ENCODE measurements at places on chromosomes 2 and 18. TPM values are rescaled to one million over a fixed set of nuclear protein-coding genes. Genes with fewer than 3 reads are reported as not detected.

IL1R2 gene
- total RNA-seq, result not detected

HOXD3 gene
- total RNA-seq, result not detected

GRB14 gene
- 0.83 TPM for total RNA-seq

METTL4 gene
- total RNA-seq, result 15.4 TPM

ZNF385B gene
- total RNA-seq, result not detected

ALPG gene
- 2.4 TPM for total RNA-seq

IL36B gene
- not detected for total RNA-seq

NEU2 gene
- total RNA-seq, result not detected

IMP4 gene
- 48.3 TPM for total RNA-seq

FIGN gene
- total RNA-seq, result 12.4 TPM

SOX11 gene
- total RNA-seq, result 576 TPM

KCMF1 gene
- total RNA-seq, result 46.8 TPM

HTR2B gene
- not detected for total RNA-seq

HOXD1 gene
- not detected for total RNA-seq

GKN2 gene
- total RNA-seq, result not detected

TDRD15 gene
- not detected for total RNA-seq

- no peak for DNase-seq
Measured at GRCh38 chr2:240644171-240644651, 18.9 kb downstream of the GPR35 start.

GRCh38 chr2:112255875-112256274 lies 1.0 kb upstream of the ZC3H8 start:
- DNase-seq, result no peak

DNA sequence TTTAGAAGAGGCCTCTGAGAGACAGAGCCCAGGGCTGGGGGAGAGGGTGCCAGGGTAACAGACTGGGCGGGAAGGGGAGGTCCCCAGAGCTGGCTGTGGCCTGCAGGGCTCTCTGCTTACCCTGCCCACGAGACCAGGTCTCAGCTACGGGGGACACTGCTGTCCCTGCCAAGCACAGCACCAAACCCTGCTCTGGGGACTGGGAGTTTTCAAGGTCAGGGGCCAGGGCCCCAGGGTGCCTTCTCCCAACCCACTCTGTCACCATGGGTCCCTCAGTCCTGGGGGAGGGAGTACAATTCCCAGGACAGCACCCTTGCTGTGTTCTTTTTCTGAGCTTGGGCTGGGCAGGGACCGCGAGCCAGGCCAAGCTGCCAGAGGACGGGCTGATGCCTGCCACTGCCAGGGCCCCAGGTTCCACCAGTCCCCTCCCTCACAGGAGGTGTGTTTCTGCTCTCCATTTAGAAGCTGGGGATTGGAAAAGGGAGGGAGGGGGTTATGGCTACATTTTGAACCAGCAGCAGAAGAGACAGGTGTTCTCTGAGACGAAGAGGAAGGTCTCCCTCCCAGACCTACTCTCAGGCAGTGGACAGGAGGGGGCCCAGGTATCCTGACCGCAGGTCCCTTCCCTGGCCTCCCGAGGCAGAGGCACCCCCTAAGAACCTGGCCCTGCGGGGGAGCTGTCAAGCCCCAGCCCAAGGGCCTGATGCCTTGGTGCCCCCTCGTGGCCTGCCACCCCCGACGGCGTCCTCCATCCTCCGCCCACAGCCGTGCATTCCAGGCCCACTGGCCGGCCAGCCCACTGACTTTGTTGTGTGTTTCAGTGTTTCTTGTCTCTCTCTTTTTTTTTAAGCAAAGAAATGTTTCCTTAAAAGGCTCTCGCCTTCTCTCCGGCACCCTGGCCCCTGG lies 80.4 kb downstream of the TNS1 start:
- DNase-seq, result no peak

- peak; percentile 85 for DNase-seq
Measured at GRCh38 chr2:100984892-100985307, 17.2 kb upstream of the RPL31 start.

- DNase-seq, result no peak
Measured at GRCh38 chr18:25661831-25662230, 309.9 kb upstream of the ZNF521 start.

GRCh38 chr2:128489526-128490273 lies 171.0 kb upstream of the HS6ST1 start:
- DNase-seq, result no peak

DNA sequence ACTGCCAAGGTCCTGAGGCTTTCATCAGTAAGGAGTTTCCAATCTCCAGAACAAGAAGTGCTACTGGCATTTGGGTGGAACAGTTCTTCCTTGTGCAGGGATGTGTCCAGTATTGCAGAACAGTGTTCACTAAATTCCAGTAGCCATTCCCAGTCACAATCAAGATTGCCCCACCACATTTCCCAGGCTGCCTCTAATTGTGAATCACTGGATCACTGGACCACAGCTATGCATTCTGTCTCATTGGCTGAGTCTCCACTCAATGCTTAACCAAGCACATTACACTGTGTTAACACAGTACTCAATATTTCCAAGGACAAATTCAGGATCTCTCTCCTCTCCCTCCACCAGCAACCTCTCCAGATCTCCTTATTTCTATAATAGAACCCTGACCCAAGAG lies 160.2 kb upstream of the CCDC150 start:
- DNase-seq, result no peak

- no peak for DNase-seq
Measured at GRCh38 chr2:96501886-96502810, 3.0 kb downstream of the NEURL3 start.

DNA sequence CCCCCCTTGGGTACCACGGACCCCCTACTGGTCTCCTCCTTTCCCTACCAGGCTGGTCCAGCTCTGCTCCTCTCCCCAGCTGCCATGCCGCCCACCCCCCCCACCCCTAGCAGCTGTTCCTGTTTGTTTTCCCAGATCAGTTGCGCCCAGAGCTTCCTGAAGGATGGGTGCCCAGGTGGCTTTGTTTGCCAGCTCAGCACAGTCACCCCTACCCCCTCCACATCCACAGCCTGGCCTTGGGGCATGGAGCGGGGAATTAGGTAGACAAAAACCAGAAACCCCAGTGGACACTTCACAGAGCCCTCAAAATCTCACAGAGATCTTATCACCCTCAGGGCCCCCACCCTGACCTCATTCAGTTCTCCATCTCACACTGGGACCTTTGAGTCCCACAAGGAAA lies 3.7 kb upstream of the CRYBA2 start:
- no peak for DNase-seq

- DNase-seq, result no peak
Measured at GRCh38 chr18:30280861-30281470, 761.6 kb downstream of the DSC3 start.

- no peak for DNase-seq
Measured at GRCh38 chr2:86021396-86022378, 84.0 kb downstream of the POLR1A start.

DNA sequence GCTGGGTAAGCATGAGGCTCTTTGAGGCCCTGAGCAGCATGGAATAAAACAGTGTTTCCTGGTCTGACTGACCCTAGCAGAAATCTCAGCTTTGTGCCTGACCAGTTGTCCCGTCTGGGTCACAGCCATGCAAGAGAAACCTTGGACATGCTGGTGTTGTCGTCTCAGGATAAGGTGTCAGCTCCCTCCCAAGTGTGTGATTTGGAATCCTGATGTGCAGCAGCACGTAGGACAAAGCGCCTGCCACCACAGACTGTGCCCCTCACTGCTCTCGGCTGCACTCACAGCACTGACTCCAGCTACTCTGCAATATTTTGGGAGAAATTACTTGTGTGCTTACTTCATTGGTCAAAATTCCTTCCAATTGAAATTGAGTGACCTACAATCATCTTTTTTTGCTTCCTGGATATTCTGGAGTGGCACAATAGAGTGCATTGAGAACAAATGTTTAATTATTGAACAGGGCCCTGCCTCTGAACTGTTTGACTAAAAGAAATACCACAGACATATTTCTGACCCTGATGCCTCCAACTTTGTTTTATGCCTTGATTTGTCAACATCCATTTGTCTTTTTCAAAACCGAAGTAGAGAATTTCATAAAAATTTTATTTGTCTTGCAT lies 352.4 kb downstream of the SOCS6 start:
- no peak for DNase-seq

- DNase-seq, result no peak
Measured at GRCh38 chr2:190582736-190583506, 48.4 kb upstream of the NEMP2 start.

DNA sequence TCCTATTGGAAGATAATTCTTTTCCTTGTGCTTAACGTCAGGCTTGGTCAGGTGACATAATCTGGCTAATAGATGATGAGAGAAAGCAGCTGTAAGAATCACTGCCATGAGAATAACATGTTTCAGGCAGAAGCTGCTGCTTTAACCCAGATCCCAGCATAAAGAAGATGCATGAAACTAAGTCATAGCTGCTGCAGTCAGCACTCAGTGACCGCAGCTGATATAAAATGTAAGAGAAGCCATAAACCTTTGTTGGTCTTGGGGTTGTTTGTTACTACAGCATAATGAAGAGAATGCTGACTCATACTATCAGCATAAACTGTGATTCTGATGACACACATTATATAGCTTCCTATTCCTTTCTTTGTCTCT lies 274.3 kb upstream of the TRIB2 start:
- no peak for DNase-seq

- DNase-seq, result no peak
Measured at GRCh38 chr2:104378853-104379374, 475.0 kb upstream of the POU3F3 start.

- no peak for DNase-seq
Measured at GRCh38 chr2:175840256-175840655, 161.8 kb downstream of the LNPK start.

GRCh38 chr2:220315098-220315823 lies 687.8 kb downstream of the SLC4A3 start:
- DNase-seq, result no peak

DNA sequence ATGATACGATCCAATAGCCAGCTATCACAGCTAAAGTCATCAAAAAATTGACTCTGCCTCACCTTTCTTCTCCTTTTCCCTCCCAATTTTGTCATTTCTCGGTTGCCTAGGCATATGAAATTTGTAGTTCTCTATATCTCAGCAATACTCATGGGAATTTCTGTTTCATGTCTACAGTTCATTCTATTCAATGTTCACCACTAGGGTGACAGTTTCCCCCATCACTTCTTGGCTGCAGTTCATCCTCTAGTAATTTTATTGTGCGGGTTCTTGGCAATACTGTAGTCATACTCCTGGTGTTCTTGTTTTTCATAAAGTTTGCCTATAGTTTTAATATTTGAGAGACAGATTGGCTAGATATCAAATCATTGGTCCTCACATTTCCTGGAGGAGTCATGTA lies 872.2 kb upstream of the ID2 start:
- DNase-seq, result no peak

- DNase-seq, result no peak
Measured at GRCh38 chr2:96120991-96121390, 4.6 kb upstream of the ADRA2B start.

DNA sequence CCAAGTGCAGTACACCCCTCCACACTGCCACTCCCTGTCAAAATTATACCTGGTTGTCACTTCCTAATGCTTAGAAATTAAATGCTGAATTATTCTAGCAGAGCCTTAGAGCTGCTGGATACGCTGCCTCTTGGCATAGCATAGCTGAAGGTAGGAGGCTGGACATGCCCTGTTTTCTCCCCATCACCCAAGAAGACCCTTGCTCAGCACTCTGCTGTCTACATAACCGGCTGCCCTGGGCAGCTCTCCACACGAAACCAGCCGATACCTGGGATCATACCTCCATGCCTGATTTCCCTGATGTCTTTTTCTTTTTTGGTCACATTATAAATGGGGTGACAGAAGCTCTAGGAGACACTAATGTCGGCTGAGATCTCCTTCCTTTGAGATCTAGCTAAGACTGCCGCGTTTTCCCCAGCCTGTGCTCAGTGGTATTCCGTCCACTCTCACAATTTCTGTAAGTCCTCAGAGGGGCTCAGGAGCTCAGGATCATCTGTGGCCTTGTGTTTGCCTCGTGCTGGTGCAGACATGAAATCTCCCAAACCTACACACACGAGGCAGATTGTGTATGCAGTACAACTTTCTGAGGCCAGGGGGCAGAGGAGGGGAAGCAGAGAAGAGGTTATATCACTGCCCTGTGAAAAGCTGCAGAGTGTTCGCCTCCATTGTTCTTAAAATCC lies 13.5 kb upstream of the ZAP70 start:
- peak; percentile 82 for DNase-seq

DNA sequence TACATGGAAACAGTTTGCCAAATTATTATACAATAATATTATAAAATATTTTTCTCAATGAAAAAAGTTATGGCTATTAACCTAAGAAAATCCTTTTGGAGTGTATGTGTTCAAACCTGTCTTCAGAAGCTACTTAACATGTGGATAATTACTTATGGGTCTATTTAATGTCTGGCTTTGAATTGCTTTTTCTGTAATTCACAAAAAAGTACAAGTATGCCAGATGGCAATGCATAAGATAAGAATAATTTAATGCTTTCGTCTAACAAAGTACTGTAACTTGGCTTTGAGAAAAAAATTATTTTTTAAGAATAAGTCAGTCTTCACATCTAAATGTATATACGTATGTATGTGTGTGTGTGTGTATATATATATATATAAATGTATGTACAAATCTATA lies 1073.0 kb downstream of the TDRD15 start:
- DNase-seq, result no peak

DNA sequence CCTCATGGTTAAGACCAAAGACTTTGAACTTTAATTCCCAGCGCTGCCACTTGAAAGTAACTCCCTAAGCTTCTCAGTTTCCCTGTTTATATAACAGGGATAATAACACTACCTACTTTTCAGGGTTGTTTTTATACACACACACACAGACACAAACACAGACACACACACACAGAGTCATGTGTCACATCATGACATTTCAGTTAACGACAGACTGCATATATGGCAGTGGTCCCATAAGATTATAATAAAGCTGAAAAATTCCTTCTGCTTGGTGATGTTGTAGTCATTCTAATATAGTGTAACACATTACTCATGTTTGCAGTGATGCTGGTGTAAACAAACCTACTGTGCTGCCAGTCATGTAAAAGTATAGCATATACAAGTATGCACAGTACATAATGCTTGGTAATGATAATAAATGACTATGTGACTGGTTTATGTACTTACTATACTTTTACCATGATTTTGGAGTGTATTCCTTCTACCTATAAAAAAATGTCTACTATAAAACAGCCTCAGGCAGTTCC lies 89.2 kb upstream of the ITGA4 start:
- DNase-seq, result no peak

DNA sequence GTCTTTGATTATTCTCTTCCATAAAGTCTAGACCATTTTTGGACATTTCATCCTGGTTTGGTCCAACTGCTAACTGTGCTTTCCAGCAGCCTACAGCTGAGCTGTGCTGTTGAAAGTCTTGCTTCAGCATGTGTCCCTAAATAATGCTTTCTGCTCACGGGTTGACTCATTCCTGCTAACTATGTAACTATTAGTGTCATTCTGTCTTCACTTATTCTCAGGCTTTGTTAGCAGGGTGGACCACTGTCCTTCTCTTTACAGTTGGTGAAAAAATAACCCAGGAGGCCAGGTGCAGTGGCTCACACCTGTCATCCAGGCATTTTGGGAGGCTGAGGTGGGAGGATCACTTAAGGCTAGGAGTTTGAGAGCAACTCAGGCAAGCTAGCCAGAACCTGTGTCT lies 8.9 kb downstream of the ADAM23 start:
- no peak for DNase-seq

- DNase-seq, result no peak
Measured at GRCh38 chr2:224819075-224819474, 102.9 kb upstream of the CCDC195 start.

GRCh38 chr2:161677634-161678033 lies 53.4 kb downstream of the SLC4A10 start:
- no peak for DNase-seq

- DNase-seq, result peak; percentile 53
Measured at GRCh38 chr2:8882094-8882493, 44.7 kb upstream of the KIDINS220 start.

All from glutamatergic neuron (in vitro differentiated cells).